OCI-LY7 (cell line): ENCODE measurements at places on chromosomes 12 and 14.

GRCh38 chr14:82755923-82756322 lies 1222.3 kb upstream of the SEL1L start:
- no peak for DNase-seq

- DNase-seq = no peak
These were observed 1.9 kb downstream of the MNAT1 start for GRCh38 chr14:60736494-60736893.

GRCh38 chr12:107322063-107322462 lies 228.7 kb upstream of the CRY1 start:
- no peak for DNase-seq

GRCh38 chr14:20682435-20683124 lies 1.8 kb upstream of the RNASE4 start:
- peak; percentile 68 for DNase-seq

DNA sequence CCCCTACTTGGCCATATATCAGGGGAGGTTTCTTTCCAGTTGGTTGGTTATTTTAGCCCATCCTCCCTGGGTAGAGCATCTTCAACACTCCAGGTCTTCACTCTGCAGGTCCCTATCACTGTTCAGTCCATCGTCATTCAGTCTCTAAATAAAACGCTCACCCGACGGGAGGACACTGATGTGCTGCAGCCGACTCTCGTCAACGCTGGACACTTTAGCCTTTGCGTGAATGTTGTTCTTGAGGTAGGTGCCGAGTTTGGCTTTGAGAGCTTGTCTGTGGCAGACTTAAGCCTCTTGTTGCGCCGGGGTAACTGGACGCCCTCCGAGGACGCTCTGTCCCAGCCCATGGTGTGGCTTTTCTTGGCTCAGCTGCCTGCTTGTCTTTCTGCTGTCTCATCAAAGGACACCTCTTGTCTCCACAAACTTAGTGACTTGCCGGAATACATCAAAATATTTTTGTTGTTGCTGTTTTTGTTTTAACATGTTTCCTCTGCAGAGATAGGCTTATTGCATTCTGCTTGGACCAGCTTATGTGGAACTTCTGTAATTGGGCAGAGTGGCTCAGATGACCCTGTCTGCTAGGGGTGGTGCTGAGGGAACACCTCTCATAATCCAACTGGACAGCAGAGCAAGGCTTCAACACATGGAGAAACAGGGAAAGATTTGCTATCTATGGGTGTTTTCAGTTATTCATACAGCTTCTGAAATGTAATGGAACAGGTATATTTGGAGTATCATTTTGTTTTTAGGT lies 26.5 kb downstream of the TCTN1 start:
- DNase-seq = no peak

DNA sequence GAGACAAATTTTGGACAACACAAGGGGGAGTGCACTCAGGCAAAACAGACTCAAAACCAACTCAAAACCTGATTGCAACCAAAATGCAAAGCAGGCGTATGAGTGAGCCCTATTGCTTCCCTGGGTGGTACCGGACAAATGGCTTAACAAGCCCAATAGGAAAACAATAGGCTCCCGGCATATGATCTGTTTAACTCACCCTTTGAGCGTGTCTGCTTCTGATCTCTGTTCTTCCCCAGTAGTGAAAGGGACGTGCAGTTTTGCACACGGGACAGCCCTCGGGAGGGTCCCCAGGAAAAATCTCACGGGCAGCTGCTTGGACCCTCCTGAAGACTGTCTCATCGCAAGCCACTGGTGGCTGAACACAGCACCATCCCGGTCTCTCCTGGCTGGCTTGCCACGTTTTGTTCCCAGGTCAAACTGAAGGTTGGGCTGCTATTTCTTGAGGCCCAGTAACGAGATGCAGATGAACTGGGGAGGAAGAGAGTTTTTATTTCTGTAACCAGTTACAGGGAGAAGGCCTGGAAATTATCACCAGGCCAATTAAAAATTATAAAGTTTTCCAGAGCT lies 9.9 kb downstream of the SOAT2 start:
- DNase-seq = no peak

DNA sequence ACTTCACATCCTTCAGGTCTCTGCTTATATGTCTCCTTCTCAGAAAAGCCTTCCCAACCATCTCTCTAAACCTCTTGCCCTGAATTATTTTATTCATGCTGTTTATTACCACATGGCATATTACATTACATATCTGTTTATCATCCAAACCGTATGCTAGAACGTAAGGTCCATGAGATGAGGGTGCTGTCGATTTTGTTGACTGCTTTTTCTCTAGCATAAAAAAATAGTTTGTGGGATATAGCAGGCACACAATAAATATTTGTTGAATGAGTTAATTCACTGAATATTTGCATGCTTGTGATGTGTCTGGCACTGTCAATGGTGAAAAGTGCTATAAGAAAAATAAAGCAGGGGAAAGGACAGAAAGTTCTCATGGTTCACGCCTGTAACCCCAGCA lies 22.9 kb downstream of the SAMD4A start:
- DNase-seq = no peak

- no peak for DNase-seq
These were observed 8.8 kb upstream of the CEP170B start for GRCh38 chr14:104856157-104856868.

GRCh38 chr12:33180918-33181317 lies 258.7 kb downstream of the SYT10 start:
- DNase-seq = no peak

DNA sequence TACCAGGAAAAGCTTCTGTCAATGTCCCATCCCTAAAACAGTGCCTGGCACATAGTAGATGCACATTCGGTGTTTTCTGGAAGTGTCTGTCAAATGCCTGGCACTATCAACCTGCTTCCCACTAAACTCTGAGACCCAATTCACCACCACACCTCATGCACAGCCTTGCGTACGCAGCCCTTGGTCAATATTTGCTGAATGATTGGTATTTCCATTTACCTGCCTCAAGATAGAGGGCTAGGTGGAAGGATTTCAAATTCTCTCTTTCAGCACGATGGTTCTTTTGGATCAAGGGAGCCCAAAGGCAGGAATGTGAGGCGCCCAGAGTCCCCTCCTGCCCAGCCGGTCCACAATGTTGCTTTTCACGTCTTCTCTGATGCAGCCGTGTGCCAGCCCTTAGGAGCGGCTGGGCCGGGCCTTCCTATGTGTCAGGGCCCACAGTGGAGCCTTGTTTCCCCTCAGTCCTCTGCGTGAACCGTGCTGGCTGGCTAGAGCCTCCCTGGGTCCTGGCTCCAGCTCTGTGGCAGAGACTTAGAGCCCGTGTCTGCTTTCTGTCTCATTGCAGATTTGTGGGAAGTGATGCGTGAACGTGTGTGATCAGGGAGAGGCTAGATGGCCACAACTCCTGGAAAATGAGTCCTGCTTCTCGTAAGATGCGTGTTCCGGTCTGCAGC lies 99.9 kb upstream of the RFLNA start:
- DNase-seq = no peak

DNA sequence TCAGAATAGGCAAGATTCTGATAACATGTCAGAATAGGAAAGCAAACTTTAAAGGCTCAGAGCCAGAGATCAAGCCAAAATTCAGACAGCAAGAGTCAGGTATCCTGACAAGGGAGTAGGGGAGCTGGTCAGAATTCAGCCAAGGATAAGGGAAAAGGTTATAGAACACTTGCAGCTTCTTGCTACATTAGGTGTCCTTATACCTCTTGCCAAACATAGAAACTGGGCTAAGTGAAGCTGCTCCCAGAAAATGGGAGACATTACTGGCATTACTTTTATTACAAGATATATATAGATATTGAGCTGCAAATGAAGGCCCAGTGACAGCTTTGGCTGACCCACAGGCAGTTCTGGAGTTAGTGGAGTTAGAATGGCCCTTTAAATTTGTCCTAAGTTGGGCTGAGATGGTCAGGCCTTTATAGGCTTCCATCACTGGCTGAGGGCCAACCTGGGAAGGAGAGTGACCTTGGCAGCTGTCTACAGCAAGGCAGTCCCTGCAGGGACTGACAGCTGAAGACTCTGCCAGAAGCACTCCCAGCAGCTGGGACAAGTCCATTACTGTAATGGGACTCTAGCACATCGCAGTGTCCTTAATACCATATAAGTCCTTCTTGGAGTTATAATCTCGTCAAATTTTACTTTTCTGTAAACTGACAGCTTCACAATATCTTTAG lies 83.0 kb downstream of the LRRC9 start:
- no peak for DNase-seq

GRCh38 chr14:74483321-74483720 lies 9.8 kb downstream of the NPC2 start:
- no peak for DNase-seq

DNA sequence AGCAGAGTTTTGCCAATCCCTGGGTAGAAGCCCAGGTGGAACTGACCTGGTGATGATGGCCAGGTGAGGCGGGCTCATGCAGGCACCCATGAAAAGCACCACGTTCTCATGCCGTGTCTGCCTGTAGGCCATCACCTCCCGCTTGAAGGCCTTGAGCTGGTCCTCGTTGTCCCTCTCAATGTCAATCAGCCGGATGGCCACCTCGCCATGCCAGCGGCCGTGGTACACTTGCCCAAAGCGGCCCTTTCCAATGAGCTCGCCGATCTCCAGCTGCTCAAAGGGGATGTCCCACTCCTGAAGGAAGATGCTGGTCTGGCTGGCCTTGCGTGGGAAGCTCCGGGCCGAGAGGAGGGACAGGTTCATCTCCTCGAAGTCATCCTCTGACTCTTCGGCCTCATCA lies 163.4 kb upstream of the NOS1 start:
- DNase-seq = no peak

- no peak for DNase-seq
These were observed 155.2 kb downstream of the BCL11B start for GRCh38 chr14:99116741-99117295.

DNA sequence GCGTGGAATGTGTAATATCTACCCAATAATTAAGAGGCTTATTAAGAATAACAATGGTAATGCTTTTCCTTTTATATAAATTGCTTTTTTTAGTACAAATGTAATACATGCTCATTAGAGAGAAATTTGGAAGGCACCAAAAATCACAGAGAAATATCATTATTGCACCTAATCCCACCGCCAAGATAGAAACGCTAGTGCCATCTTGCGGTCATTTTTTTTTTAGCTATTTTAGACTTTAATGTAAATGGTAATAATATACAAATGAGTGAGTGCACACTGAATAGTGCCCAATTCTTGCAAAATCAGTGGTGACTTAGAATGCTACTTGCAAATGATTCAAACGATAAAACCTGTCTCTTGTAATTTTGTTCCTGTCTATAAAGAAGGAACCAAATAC lies 576.8 kb upstream of the TMEM132C start:
- DNase-seq = peak; percentile 5
